ENCODE measurements at places on chromosomes 13 and 19.

- no peak for DNase-seq
Observed at GRCh38 chr19:29810504-29810871, 1.3 kb upstream of the CCNE1 start.

DNA sequence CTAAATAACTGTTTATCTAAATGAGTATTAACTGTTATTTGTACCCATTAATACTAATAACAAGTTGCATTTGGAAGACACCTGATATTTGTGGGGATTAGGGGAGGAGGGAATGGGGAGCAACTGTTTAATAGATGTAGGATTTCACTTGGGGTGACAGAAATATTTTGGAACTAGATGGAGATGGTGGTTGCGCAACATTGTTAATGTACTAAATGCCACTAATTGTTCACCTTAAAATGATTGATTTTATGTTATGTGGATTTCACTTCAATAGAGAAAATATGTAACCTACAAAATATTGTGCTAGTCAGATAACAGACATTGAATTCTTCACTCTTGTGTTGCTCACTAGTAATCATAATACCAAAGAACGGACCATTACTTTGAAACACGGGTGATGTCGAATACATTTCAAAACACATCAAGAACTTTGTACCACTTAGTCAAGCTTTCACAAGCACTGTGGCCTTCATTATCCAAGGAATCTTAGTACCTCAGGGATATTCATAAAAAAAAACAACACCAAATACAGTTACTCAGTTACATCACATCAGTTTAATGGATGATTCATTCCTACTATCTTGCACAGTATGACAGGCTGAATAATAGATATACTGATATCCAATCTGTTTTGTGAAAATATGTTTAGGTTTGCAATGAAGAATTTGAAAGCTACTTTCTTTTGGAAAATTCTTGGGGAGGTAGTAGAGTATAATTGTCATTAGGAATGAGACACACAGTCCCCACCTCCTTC, 721.8 kb downstream of the PCDH9 start:
- no peak for DNase-seq

DNA sequence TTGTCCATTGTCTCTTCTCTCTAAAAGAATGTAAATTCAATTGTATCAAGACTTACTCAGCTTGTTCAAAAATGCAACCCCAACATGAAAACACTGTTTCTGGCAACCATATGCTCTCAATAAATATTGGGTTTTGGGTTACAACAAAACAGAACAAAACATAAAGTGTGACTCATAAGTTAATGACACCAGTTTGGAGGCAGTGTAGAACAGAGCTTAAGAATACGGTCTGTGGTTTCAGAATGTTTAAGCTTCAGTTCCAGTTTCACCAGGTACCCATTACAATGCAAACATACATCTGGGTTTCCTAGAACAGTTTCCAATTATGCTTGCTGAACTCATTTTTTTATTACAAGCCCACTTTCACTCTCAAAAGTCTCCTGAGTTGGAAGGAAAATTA, 285.8 kb upstream of the PCDH9 start:
- DNase-seq: no peak

DNA sequence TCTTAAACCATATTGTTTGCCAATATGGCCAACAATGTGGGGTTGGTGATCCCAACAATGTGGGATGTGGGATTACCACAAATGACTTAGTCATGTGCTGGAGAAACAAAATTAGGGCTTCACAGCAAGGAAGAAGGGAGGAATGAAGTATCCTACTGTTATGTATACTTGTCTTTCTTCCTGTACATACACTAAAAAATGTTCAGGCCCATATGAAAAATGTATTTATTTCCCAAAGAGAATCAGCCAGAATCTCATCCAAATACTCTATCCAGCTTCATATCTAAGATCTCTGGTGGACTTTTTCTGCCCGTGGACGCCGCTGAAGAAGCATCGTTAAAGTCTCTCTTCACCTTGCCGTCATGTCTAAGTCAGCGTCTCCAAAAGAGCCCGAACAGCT, at the start of gene HNRNPA1L2:
HNRNPA1L2 (plus strand) TSS at position 301 of the 400 bp plus-strand sequence; CDS start at position 363, 62 bp downstream.
- no peak for DNase-seq

DNA sequence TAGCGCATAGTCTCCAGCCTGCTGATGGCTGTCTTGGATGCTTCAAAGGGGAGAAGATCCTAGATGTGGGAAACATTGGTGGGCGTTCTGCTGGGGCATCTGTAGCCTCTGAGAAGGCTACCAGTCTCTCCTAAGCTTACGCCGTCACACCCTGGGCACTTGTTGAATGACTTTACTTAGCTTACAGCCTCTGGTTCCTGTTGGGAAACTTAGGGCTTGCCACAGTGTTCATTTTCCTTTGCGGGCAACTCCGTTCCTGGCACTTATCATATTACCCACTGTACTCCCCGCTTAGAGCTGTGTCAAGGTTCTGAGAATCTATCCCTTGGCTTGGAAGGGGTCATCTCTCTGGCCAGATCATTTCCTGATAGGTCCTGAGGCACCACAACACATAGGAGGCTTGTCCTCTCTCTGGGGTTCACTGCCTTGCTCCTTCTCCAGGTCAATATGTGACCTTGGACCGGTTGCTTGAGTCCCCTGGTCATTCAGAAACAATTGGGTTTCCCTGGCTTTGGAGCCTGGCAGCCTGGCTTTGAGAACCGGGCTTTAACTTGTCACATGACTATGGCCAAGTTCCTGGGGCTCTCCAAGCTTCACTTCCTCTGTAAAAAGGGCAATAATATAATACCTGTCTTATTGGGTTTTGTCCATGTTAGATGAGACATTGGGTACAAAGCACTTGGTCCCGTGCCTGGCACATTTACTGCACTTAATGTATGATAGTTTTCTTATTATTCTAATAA, 20.5 kb upstream of the ALOX5AP start:
- DNase-seq: peak; percentile 72

DNA sequence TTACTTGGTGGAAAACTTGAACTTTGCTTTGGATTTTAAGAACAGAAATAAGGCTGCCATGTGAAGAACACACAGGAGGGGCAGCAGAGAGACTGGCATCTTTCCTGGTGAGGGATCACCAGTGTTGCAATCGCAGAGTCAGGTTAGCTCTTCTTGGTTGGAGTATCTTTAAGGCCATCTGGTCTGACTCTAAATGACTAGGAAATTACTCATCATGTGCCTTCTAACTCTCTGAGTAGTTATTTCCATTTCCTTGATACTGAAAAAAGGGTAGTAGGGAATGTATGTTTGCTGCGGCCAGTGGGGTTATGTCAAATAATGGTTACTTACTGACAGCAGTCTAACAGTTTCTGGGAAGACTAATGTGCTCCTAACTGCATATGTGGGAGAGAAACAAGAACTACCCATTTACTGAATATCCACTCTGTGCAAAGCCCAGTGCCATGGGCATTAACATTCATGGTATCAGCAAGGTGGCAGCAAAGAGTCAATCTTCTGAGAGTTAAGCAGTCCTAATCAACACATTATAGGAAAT, 122.1 kb downstream of the COG6 start:
- DNase-seq: peak; percentile 35

- DNase-seq: no peak
Observed at GRCh38 chr19:1451916-1452801, 2.2 kb downstream of the APC2 start.

GRCh38 chr13:112782429-112783010, 92.7 kb downstream of the ATP11A start:
- DNase-seq: no peak

DNA sequence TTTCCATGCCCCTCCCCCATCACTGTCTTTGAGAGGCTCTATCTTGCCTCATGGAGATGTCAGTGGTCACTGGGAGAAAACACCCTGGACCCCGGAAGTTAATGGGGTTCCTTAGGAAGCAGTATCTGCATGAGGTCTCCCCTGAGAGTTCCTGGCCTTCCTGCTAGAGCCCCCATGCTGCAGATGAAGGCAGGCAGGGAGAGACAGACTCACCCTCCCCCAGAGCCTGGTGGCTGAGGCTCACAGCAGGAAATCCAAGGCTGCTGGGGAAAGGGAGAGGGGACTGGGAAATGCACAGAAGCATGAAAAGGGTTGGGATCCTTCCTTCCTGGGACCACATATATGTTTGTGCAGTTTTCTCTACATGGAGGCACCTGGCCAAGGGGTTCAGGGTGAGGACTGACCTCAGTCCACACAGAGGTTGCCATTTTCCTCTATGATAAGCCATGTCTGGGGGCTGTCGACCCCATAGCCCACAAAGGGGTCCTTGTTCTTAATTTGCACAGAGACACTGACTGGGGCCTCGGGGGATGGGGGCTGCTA, 95.4 kb downstream of the RNASEH2B start:
- no peak for DNase-seq

GRCh38 chr19:31340042-31341025, 8.9 kb downstream of the TSHZ3 start:
- peak; percentile 52 for DNase-seq

- no peak for DNase-seq
Observed at GRCh38 chr19:34171539-34171876, 796 bp upstream of the LSM14A start.

GRCh38 chr19:28701491-28701890, 511.5 kb downstream of the UQCRFS1 start:
- no peak for DNase-seq

DNA sequence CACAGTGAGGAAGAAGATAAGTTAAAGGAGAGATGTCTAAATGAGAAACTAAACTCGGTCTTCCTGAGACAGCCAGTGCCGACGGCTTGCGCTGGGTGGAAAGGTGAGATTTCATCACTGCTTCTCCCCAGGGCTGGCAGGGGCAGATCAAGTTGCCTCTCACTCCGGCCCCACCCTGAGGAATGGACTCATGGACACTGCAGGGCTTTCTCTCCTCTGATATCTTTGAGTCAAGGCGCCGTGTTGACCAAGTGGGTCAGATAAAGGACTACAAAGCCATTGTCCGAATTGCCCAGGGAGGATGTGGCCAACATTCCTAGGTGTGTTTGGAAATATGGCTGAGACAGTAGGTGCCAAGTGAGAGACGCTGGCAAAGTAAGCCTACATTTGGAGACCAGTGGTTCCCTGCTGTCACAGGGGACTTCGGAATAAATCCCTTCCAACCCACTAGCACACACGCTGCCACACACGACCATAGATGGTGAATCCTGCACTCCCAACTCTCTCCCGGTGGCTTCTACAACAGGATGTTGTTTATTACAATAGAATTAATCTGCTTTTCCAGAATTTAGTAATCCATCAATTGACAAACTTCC, 156.5 kb upstream of the TSC22D1 start:
- DNase-seq: no peak

DNA sequence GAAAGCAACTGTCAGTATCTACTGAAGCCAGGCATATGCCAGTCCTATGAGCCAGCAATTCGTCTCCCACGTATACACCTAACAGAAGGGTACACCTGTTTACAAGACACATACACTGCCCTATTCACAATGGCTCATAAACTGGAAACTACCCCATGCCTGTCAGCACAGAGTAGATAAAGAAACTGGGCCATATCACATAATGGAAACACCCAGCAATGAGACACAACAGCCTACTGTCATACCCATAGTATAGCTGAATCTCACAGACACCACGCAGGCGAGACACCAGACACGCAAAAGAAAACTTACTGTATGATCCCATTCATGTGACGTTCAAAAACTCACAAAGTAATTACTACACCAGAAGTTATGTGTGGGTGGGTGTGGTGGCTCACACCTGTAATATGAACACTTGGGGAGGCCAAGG, 15.7 kb downstream of the NOSIP start:
- DNase-seq: no peak

DNA sequence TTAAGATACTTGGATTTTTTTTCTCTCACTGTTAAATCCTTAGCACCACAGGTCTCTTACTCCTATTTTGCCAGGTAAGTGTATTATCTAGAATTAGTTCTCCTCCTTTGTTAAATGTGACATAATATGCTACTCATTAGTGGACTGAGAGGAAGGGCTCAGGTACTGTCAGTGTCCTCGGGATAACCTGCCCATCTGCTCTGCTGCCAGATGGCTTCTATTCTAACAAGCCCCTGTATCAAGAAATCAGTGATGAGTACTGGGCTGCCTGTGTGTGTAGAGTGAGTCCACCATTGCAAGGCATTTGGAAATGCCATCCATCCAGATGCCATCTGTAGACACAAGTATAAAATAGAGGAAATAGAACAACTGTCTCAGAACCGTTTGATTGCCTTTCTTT, 209.6 kb downstream of the ATP8A2 start:
- no peak for DNase-seq
